ENCODE measurements at places on chromosomes 16 and 17. TPM values are rescaled to one million over a fixed set of nuclear protein-coding genes. Genes with fewer than 3 reads are reported as not detected.

Gene PPL
- total RNA-seq: 184 TPM

Gene KRT40
- total RNA-seq: not detected

Gene FAM171A2
- total RNA-seq: 8.3 TPM

Gene TP53TG3B
- not detected for total RNA-seq

GRCh38 chr16:29978081-29978480, 4.4 kb downstream of the TAOK2 start:
- no peak for DNase-seq
- H3K27ac ChIP-seq: no peak overlapping the region
- H3K4me1 ChIP-seq: peaks cover 19% of the 10 kb centered on the region
- H3K4me3 ChIP-seq: no peak overlapping the region

DNA sequence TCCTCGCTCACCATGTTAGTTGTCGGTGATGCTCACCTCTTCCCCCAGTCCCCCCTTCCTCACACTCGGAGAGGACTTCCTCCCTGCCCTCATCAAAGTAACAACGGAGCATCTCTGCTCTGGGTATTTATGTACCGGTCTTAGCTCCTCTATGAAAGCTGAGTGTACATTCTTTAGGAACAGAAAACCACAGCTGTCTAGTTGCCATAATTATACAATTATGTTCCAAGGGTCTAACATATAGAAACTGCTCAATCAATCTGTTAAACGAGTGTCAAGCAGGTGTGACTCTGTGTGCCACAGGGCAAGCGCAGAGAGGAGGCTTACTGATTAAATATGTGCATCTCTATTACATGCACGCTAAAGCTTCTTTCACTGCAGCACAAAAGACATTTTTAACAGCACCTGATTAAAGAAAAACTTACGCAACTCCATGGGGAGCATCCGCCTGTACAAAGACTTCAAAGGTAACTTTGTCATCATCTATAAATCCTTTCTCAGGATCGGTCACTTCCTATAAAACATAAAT, 37.8 kb downstream of the LITAFD start:
- no peak for DNase-seq
- H3K4me3 ChIP-seq: no peak overlapping the region
- peaks cover 32% of the 10 kb centered on the region for H3K36me3 ChIP-seq
- no peaks in the 10 kb centered on the region for H3K27me3 ChIP-seq

- no peak overlapping the region for H3K27ac ChIP-seq
- no peak for DNase-seq
- no peaks in the 10 kb centered on the region for H3K36me3 ChIP-seq
- no peak overlapping the region for H3K4me3 ChIP-seq
Measured at GRCh38 chr16:82506692-82507670, 119.8 kb upstream of the CDH13 start.

GRCh38 chr17:39224778-39225307, 902 bp downstream of the STAC2 start:
- no peak for DNase-seq
- no peaks in the 10 kb centered on the region for H3K36me3 ChIP-seq
- no peak overlapping the region for H3K27ac ChIP-seq
- H3K27me3 ChIP-seq: no peaks in the 10 kb centered on the region
- H3K4me1 ChIP-seq: peaks cover 10% of the 10 kb centered on the region

GRCh38 chr17:70771804-70772386, 602.6 kb downstream of the KCNJ2 start:
- no peak overlapping the region for H3K27ac ChIP-seq
- H3K27me3 ChIP-seq: no peaks in the 10 kb centered on the region
- no peak for DNase-seq
- no peak overlapping the region for H3K4me3 ChIP-seq
- no peaks in the 10 kb centered on the region for H3K4me1 ChIP-seq

DNA sequence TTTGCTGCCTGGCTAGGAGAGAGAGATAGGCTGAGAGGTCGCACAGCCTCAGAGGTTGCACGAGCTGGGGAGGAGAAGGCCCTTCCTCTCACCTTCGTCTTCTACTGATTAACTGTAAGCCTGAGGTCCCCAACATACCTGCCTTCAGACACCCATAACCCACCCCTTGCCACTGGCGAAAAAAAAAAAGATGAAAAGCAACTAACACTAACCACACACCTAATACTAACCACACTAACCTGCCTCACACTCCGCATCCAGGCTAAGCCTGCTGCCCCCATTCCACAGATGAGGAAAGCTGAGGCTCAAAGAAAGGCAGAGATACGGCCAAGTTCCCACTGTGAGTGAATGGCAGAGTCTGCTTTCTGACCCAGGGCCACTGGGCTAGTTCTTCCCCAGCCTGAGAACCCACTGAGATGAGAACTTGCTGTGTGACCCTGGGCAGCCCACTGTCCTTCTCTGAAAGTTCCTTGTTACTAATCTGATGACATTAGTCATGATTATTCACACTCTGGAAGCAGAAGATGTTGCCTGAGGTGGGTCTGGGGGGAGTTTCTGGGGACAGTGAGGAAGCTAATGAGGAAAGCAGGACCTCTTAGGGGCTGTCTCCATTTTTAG, 4.6 kb downstream of the IL21R start:
- H3K27me3 ChIP-seq: peaks cover 71% of the 10 kb centered on the region
- H3K4me3 ChIP-seq: no peak overlapping the region
- no peak overlapping the region for H3K27ac ChIP-seq
- DNase-seq: no peak
- H3K4me1 ChIP-seq: no peaks in the 10 kb centered on the region
- H3K36me3 ChIP-seq: no peaks in the 10 kb centered on the region

DNA sequence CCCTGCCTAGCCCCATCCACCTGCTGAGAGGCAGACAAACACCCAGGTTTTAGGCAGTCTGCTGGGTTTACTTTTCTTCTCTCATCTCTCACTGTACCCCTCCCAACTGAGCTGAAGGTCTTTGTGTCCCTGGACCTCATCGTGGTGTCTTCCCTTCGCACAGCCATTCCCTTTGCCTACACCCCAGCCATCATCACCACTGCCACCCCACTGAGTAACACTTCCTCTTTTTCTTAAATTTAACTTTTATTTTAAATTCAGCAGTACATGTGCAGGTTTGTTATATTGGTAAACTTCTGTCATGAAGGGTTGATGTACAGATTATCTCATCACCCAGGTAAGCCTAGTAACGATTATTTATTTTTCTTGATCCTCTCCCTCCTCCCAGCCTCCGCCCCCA, 188.3 kb upstream of the MON1B start:
- no peaks in the 10 kb centered on the region for H3K36me3 ChIP-seq
- H3K27me3 ChIP-seq: peaks cover 13% of the 10 kb centered on the region
- H3K27ac ChIP-seq: no peak overlapping the region
- H3K4me1 ChIP-seq: no peaks in the 10 kb centered on the region
- no peak for DNase-seq

- no peaks in the 10 kb centered on the region for H3K36me3 ChIP-seq
- H3K27ac ChIP-seq: no peak overlapping the region
- H3K4me3 ChIP-seq: peak overlapping the region; percentile 97
- H3K4me1 ChIP-seq: peaks cover 5% of the 10 kb centered on the region
- DNase-seq: peak; percentile 73
Measured at GRCh38 chr17:56592487-56593085, 913 bp upstream of the NOG start.

DNA sequence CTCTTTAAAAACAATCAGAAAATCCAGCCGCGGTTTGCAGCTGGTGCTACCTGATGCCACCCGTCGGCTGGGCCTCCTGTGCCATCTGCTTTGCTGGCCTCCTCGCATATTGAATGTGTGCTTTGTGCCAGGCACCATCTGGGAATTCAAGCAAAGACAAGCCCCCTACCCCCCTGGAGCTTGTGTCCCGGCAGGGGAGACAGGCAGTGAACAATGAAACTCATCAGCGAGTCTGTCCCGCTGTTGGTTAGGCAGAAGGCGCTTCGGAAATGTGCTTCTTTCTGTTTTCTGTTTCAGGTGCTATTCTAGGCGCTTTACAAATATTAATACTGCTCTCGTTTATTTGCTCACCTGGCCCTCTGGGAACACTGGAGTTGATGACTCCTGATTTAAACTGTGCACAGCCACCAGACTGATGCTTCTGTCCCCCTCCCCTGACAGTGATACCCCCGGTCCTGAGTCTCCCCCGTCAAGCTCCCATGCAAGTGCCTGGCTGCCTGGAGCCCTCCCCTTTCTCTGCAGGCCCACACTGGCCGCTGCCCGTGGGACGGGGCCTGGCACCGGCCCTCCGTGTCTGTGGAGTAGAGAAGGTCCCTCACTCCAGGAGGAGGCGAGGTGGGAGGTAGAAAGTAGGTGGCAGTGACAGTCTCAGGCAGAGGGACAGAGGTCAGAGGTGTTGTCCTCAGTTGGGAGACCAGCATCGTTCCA, 126.1 kb upstream of the PLCG2 start:
- H3K36me3 ChIP-seq: 0 out of 2 replicates have a peak, but pooled peaks cover 4% of the 10 kb centered on the region
- H3K27ac ChIP-seq: no peak overlapping the region
- no peak overlapping the region for H3K4me3 ChIP-seq
- no peak for DNase-seq

- no peak overlapping the region for H3K27ac ChIP-seq
- H3K4me3 ChIP-seq: no peak overlapping the region
- no peak for DNase-seq
- peaks cover 70% of the 10 kb centered on the region for H3K27me3 ChIP-seq
- no peaks in the 10 kb centered on the region for H3K36me3 ChIP-seq
- no peaks in the 10 kb centered on the region for H3K4me1 ChIP-seq
Measured at GRCh38 chr17:15307710-15308111, 33.7 kb downstream of the TEKT3 start.

GRCh38 chr17:81273698-81274470, 21.2 kb downstream of the SLC38A10 start:
- no peaks in the 10 kb centered on the region for H3K27me3 ChIP-seq
- no peak for DNase-seq
- H3K4me1 ChIP-seq: no peaks in the 10 kb centered on the region
- no peaks in the 10 kb centered on the region for H3K36me3 ChIP-seq
- no peak overlapping the region for H3K27ac ChIP-seq

DNA sequence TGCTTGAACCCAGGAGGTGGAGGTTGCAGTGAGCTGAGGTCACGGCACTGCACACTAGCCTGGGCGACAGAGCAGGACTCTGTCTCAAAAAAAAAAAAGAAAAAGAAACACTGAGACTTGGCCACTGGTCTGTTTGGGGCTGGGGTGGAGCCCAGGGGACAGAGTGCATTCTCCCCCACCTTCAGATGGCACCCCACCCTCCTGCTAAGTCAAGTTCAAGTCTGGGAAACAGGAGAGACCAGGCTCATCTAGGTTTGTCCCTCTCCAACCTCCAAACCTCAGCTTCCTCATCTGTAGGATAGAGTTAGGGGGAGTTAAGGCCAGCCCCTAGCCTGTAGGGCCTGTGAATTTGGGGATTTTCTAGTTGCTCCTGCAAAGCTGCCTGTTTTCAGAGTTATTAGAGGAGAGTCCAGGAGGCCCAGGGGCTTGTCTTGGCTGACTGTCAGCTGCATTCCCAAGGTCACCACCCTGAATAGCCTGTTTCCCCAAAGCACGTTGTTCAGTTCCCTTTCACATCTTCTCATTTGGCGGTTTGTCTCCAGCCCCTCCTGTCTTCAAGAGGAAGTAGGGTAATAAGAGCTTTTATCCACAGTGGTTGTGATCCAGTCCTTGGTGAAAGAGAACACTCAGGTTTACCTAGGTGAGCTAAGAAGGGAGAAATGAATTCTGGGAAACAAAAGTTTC, 2.2 kb downstream of the MT3 start:
- H3K27ac ChIP-seq: no peak overlapping the region
- no peak overlapping the region for H3K4me3 ChIP-seq
- no peak for DNase-seq
- H3K27me3 ChIP-seq: no peaks in the 10 kb centered on the region
- H3K4me1 ChIP-seq: no peaks in the 10 kb centered on the region

- H3K4me3 ChIP-seq: no peak overlapping the region
- no peak for DNase-seq
- no peak overlapping the region for H3K27ac ChIP-seq
Measured at GRCh38 chr16:54937671-54938211, 7.1 kb downstream of the IRX5 start.

DNA sequence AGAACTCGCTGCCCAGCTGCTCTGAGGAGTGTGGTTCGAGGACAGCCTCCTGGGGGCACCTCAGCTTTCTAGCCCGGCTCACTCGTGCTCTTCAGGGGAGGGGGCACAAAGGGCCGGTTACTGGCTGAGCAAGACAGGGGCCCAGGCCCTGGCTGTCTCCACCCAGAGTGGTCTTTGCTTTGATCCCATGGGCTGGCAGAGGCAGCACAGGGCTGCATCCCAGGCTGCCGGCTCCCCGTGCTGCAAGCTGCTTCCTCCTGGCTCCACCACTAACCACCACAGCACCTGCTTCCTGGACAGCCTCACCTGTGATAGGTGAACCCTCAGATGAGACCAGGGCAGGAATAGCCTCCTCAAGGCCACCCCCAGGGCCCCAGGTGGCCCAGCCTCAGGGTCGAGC, 6.8 kb downstream of the SPPL2C start:
- H3K27me3 ChIP-seq: peaks cover 84% of the 10 kb centered on the region
- no peaks in the 10 kb centered on the region for H3K36me3 ChIP-seq
- no peak overlapping the region for H3K27ac ChIP-seq
- no peak overlapping the region for H3K4me3 ChIP-seq
- no peaks in the 10 kb centered on the region for H3K4me1 ChIP-seq

- H3K27ac ChIP-seq: peak overlapping the region; percentile 98
- H3K4me3 ChIP-seq: no peak overlapping the region
- DNase-seq: peak; percentile 58
- no peaks in the 10 kb centered on the region for H3K36me3 ChIP-seq
- H3K27me3 ChIP-seq: no peaks in the 10 kb centered on the region
Measured at GRCh38 chr17:77126519-77126918, 14.2 kb upstream of the SEC14L1 start.

GRCh38 chr16:51166091-51166490, 15.0 kb upstream of the SALL1 start:
- no peaks in the 10 kb centered on the region for H3K27me3 ChIP-seq
- no peak for DNase-seq
- H3K4me3 ChIP-seq: no peak overlapping the region
- H3K4me1 ChIP-seq: no peaks in the 10 kb centered on the region
- no peak overlapping the region for H3K27ac ChIP-seq

DNA sequence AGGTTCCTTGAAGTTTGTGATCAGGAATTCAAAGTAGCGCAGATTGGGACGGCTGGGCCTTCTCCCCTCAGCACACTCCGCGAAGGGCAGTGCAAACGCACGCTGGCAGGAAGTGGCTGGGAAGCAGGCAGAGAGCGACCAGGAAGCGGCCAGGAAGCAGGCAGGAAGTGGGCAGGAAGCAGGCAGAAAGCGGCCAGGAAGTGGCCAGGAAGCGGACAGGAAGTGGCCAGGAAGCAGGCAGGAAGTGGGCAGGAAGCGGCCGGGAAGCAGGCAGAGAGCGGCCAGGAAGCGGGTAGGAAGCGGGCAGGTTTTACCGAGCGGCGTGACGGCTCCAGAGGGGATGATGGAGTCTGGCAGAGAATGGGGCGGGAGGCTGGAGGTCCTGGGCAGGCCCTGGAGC, 3.2 kb downstream of the DPEP1 start:
- no peak overlapping the region for H3K27ac ChIP-seq
- H3K27me3 ChIP-seq: peaks cover 17% of the 10 kb centered on the region
- H3K36me3 ChIP-seq: no peaks in the 10 kb centered on the region
- no peak for DNase-seq

GRCh38 chr16:29789775-29790182, 772 bp upstream of the KIF22 start:
- peak; percentile 27 for DNase-seq
- no peaks in the 10 kb centered on the region for H3K27me3 ChIP-seq
- peaks cover 19% of the 10 kb centered on the region for H3K4me1 ChIP-seq
- no peak overlapping the region for H3K27ac ChIP-seq
- peak overlapping the region; percentile 94 for H3K4me3 ChIP-seq

Data from PC-9 (cell line).